ENCODE measurements at places on chromosomes 12 and 14.

- no peak for DNase-seq
Measured at GRCh38 chr14:82778008-82778590, 1244.4 kb upstream of the SEL1L start.

- DNase-seq: no peak
Measured at GRCh38 chr12:126163984-126164383, 1098.7 kb downstream of the AACS start.

DNA sequence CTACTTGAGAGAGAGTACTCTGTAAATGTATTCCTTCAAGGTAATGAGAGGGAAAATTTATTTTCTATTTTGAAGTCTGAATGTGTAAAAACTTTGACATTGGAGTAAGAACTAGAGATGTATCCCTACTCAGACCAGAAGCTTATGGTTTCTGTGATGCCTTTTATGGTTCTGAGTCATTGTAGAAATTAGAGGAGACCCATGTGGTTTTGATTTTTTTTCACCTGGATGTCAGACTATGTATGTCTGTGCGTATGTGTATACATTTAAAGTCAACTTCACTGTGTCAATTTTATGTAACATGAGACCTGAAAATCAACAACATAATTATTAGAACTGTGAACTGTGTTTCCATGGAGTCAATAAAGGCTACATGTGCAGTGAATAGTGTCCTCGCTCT, 302.0 kb downstream of the TRHDE start:
- no peak for DNase-seq

- DNase-seq: no peak
Measured at GRCh38 chr14:103074729-103075367, 9.2 kb upstream of the LBHD2 start.

GRCh38 chr12:28027328-28027727, 54.8 kb upstream of the PTHLH start:
- DNase-seq: no peak

- DNase-seq: no peak
Measured at GRCh38 chr12:75315518-75315917, 14.6 kb downstream of the CAPS2 start.

- DNase-seq: no peak
Measured at GRCh38 chr12:113097716-113098440, 37.7 kb downstream of the RASAL1 start.
